ENCODE measurements at places on chromosomes 16 and 17.

DNA sequence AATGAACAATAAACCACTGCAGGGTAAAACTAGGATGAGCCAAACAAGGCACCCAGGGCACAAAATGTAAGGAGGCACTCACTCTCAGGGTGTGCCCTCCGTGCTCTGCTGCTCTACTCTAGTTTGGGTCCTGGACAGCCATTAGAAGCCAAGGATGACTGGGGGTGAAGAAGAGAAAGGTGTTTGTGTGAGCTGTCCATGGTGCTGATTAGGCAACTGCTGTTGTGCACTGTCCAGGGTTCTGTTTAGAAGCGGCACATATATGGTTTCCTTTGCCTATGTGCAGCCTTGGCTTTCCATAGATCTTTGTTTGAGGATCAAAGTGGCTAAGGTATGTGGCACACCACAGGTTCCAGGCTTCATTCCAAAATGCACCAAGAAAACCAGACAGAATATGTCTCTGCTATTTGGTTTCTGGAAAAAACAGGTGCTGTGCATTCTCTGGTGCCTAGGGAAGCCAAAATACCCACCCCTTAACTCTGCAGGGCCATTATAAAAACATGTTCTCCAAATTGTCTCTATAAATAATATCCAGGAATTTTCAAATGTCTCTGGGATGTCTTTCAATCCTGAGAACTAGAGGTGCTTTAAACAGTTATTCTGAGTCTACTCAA is 123.5 kb downstream of the CBLN1 start:
- no peak for DNase-seq

GRCh38 chr16:68719993-68720489 is 17.1 kb upstream of the CDH1 start:
- no peak for DNase-seq

- DNase-seq = no peak
These were observed 975.3 kb upstream of the SOX9 start for GRCh38 chr17:71145486-71145885.

DNA sequence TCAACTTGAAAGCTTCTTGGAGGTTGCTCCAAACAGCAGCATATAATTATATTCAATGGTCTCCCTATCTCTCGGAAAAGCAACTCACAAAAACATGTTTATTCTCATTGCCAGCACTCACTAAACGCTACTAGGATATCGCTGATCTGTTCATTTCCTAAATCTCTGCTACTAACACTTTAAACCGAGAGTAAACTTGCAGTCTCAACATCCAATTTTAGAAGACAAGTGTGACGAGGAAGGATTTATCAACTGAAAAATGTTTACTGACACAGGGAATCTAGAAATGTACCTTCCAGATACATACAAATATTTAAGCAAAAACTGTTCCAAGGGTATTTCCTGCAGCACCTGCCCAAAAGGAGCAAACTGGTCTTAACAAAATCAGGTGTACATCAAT is 56.5 kb downstream of the YWHAE start:
- no peak for DNase-seq

DNA sequence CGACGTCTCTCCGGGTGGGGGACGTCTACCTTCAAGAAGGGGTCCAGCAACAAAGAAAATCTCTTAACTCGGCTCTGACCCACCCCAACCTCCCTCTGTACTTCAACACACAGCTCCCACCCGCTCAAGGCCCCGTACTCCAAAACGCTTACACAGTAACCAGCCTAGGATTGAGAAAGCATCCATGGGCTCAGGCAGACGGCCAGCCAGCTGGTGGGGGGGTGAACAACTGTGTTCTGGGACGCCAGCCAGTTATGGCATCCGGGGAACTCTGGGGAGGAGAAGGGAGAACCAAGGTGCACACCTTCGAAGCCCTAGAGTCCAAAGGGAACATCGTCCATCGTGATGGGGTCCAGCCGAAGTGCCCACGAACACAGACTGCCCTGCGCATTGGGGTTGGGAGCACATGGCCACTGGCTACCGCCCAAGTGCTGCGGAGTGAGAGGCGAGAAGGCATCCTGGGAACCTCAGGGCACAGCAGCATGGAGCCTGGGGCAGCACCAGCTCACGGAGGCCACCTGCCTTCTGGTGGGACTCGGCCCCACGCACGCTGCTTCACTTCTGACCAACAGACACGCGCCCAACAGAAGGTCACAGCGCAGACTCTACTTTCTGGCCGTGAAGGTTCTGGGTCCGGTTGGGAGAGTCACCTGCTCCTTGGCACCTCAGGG is 14.3 kb downstream of the SLC16A3 start:
- DNase-seq = no peak

GRCh38 chr16:75250809-75251279 is 580 bp downstream of the BCAR1 start:
- DNase-seq = no peak

- peak; percentile 67 for DNase-seq
These were observed 23.7 kb downstream of the HELZ start for GRCh38 chr17:67221062-67221998.

DNA sequence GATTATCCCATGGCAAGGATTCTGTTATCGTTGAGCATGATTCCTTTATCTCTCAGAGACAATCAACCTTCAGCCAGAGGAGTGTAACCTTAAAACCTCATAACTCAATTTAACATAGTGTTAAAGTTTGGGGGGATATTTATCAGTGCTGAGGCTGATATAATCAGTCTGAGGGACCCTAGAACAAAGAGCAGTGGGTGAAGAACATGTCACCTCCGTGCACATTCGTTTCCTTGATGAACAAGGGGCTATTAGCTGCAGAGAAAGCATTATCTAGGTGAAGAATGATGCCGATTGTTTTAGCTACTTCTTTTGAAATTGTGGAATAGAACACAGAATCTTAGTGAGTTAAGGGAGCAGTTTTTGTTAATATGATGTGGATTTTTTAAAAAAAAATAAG is 99.1 kb downstream of the SKAP1 start:
- DNase-seq = no peak

Data from CD4-positive, alpha-beta T cell treated with Interleukin-10 for 1 hour (primary cell).